NCI-H2107 (cell line): ENCODE measurements at places on chromosomes 7 and 10.

- no peak for DNase-seq
Measured at GRCh38 chr7:32163141-32163806, 93.1 kb upstream of the PDE1C start.

GRCh38 chr10:14356921-14357320 lies 26.2 kb upstream of the FRMD4A start:
- no peak for DNase-seq

DNA sequence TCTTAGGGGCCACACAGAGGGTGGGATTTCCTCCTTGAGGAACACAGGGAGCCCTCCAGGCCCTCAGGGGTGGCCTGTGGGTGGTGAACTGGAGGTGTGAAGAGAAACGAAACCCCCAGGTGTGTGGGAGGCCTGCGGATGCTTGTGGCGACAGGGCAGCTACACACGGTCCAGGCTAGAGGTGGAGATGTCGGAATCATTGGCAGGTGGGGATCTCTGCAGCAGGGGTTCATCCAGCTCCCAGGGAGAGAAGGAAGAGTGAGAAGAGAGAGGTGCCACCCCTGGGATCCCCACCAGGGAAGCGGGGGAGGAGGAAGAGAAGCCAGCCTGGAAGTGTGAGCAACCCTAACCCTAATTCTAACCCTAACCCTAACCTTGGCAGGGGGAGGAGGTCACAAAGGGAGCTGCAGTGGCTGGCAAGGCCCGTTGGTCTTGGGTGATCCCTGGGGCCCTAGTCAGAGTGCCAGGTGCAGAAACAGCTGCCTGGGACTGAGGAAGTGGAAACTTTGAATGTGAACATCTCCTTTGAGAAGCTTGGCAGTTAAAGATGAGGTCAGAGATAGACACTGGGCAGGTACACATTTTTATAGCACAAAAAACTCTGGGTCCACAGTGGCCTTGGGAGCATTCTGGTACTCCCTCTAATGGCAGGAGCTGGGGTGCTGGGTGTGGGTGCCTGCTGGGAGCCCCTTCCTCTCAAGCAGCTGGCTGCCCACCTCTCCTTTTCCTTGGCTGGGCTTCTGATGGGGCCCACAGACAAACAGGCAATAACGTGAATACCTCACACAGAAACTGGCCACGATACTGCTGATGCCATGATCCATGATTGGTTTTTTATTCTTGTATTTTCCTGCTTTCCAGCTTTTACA lies 6.8 kb upstream of the AEBP1 start:
- no peak for DNase-seq

- no peak for DNase-seq
Measured at GRCh38 chr7:63073736-63074135, 924.9 kb upstream of the ZNF722 start.

- DNase-seq, result no peak
Measured at GRCh38 chr7:38027884-38028455, 107.5 kb downstream of the EPDR1 start.

- no peak for DNase-seq
Measured at GRCh38 chr10:79248341-79249185, 98.7 kb upstream of the PPIF start.

DNA sequence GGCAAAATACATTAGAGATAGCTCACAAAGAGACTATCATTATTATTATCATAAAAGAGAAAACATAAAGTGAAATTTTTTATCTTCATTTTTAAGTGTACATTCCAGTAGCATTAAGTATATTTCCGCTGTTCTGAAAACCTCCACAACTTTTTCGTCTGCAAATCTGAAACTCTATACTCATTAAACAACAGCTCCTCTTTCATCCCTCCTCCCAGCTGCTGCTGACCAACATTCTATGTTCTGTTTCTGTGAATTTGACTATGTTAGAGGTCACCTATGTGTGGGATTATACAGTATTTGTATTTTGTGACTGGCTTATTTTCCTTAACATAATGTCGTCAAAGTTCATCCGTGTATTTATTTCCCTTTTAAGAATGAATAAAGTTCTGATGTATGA lies 429.3 kb upstream of the TPK1 start:
- DNase-seq, result no peak

- DNase-seq, result no peak
Measured at GRCh38 chr7:108069646-108070045, 60.5 kb downstream of the LAMB4 start.

DNA sequence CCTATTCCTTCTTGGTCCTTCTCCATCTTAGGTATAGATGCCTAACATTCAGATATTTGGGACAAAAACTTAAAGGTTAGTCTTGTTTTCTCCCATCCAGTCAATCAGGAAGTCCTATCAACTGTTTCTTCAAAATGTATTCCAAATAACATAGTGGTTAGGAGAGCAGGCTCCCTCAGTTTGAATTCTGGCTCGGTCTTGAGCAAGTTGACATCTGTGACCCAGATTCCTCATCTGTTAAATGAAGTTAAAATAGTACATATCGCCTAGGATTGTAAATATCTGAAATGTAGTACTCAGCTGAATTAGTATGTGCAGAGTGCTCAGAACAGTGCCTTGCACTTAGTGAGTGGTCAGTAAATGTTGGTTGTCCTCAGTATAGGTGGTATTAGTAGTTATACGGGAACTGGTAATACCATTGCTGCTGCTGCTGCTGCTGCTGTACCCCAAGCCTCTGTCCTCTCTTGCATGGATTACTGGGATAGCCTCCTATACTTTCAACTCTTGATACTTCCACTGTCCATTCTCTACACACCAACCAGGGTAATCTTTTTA lies 58.6 kb downstream of the RALA start:
- no peak for DNase-seq

- DNase-seq, result no peak
Measured at GRCh38 chr10:23439961-23440889, 1.4 kb downstream of the OTUD1 start.

GRCh38 chr7:31734456-31734855 lies 47.4 kb downstream of the PPP1R17 start:
- no peak for DNase-seq
